ENCODE measurements at places on chromosomes 2 and 18.

DNA sequence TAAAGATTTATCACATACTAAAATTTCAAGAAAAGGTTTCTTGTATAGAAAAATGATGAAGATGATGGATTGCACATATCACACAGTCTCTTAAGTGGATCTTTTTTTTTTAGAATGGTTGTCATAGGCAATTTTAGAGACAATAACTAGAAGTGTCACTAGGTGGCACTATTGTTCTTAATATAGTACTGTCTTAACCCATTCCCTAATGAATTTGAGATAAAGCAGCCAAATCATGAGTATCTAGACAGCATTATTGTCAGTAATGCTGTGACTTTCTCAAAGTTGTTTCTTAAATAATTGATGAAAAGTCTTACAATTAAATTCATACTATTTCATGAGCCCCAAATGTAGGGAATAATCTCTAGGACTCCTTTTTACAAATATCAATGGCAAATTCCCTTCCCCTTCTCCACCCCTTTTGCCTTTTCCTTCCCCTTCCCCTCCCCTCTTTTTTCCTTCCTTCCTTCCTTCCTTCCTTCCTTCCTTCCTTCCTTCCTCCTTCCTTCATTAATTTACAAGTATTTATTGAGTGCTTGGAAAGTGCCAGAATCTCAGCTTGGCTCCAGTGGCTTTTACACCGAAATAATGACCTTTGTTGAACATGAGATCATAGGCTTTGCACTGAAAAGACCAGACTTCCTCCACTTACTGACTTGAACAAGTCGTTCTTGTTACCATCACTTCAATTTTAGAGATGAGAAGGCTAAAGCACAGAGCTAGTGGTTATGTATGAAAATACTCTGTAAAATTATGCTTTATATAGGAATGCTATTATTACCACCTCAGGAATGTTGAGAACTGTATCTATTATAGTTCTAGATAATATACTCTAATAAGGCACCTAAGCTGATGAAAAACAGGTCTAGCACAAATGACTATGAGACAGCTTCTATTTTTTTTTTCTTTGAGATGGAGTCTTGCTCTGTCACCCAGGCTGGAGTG is 19.8 kb downstream of the MYL12B start:
- no peaks in the 10 kb centered on the region for H3K27me3 ChIP-seq
- H3K4me3 ChIP-seq, result no peak overlapping the region
- H3K36me3 ChIP-seq, result peaks cover 17% of the 10 kb centered on the region
- H3K27ac ChIP-seq, result no peak overlapping the region
- peak; percentile 67 for DNase-seq
- peaks cover 11% of the 10 kb centered on the region for H3K4me1 ChIP-seq

DNA sequence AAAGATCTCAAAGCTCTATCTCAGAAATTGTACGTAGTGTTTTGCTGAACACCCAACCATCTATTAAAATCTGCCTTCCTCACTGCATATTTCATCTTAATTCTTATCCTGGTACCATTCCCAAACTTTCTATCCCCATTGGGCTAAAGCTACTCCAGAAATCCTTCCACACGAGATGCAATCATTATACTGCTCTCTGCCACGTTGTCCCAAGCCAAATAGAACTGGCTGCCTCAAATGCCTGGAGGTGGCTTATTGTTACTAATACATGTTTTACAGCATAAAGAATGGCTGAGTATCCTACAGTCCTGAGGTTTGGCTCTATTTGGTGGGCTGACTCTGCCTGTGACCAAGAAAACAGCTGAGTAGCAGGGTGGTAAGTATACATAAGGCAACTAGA is 306.0 kb upstream of the ACVR2A start:
- peak; percentile 43 for DNase-seq
- H3K4me1 ChIP-seq, result no peaks in the 10 kb centered on the region
- no peaks in the 10 kb centered on the region for H3K36me3 ChIP-seq

DNA sequence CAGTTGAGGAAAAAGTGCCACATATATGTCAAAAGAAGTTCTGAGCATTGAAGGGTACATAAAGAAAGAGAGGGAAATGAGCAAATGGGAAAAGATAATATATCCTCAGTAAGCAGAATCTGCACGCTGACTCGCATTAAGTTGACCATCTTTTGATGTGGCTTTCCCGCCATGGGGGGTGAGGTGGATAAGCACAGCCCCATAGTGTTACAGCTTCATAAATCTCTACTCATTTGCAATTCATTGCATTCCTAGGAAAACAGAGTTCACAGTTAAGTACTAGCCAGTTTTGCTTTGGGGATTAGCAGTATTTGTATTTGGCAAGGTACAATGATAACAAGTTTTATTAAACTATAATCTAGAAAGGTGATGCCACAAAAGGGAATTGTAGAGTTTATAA is 814.2 kb downstream of the LRP1B start:
- no peaks in the 10 kb centered on the region for H3K27me3 ChIP-seq
- DNase-seq, result no peak
- no peaks in the 10 kb centered on the region for H3K36me3 ChIP-seq
- no peak overlapping the region for H3K4me3 ChIP-seq

- H3K36me3 ChIP-seq, result no peaks in the 10 kb centered on the region
- H3K4me3 ChIP-seq, result no peak overlapping the region
- DNase-seq, result no peak
These were observed 73.4 kb downstream of the NRXN1 start for GRCh38 chr2:50958504-50958903.

GRCh38 chr2:84459944-84460429 is 907 bp upstream of the SUCLG1 start:
- H3K27ac ChIP-seq, result peak overlapping the region; percentile 90
- no peak for DNase-seq
- H3K4me1 ChIP-seq, result peaks cover 5% of the 10 kb centered on the region
- H3K36me3 ChIP-seq, result no peaks in the 10 kb centered on the region
- H3K4me3 ChIP-seq, result peak overlapping the region; percentile 85
- H3K27me3 ChIP-seq, result no peaks in the 10 kb centered on the region

DNA sequence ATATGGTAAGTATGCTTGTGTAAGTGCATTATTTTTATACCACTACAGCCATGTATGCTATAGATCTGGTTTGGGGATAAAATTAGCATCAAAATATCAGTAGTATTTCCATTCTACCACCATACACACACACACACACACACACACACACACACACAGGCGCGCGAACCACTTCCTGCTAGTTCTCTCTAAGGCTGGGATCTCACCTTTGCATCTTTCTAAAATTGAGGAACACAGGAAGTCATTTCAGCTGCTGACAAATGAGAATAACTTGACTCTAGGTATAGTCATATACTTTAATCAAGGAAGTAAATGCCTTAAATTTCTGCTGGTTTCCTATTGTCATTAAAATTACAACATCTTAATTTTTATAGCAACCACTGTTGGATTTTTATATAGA is 72.5 kb downstream of the RBM43 start:
- H3K4me1 ChIP-seq, result no peaks in the 10 kb centered on the region
- no peak for DNase-seq
- H3K36me3 ChIP-seq, result no peaks in the 10 kb centered on the region
- H3K27me3 ChIP-seq, result no peaks in the 10 kb centered on the region

- DNase-seq, result peak; percentile 65
- no peaks in the 10 kb centered on the region for H3K36me3 ChIP-seq
- H3K4me1 ChIP-seq, result peaks cover 5% of the 10 kb centered on the region
- no peak overlapping the region for H3K4me3 ChIP-seq
- no peaks in the 10 kb centered on the region for H3K27me3 ChIP-seq
These were observed 734.2 kb upstream of the CHAC2 start for GRCh38 chr2:53033411-53033810.

- H3K36me3 ChIP-seq, result no peaks in the 10 kb centered on the region
- no peak overlapping the region for H3K27ac ChIP-seq
- H3K4me3 ChIP-seq, result no peak overlapping the region
- no peaks in the 10 kb centered on the region for H3K27me3 ChIP-seq
These were observed 123.2 kb upstream of the FZD5 start for GRCh38 chr2:207892716-207893402.

GRCh38 chr2:60354713-60355112 is 198.7 kb downstream of the BCL11A start:
- H3K36me3 ChIP-seq, result no peaks in the 10 kb centered on the region
- no peak for DNase-seq
- H3K27me3 ChIP-seq, result no peaks in the 10 kb centered on the region
- H3K4me1 ChIP-seq, result no peaks in the 10 kb centered on the region

- no peak overlapping the region for H3K27ac ChIP-seq
- no peak overlapping the region for H3K4me3 ChIP-seq
- DNase-seq, result peak; percentile 68
- H3K4me1 ChIP-seq, result no peaks in the 10 kb centered on the region
- no peaks in the 10 kb centered on the region for H3K36me3 ChIP-seq
- no peaks in the 10 kb centered on the region for H3K27me3 ChIP-seq
These were observed 102.9 kb downstream of the DHRS9 start for GRCh38 chr2:169172151-169172735.

- peaks cover 5% of the 10 kb centered on the region for H3K4me1 ChIP-seq
- no peak for DNase-seq
- H3K4me3 ChIP-seq, result no peak overlapping the region
- no peaks in the 10 kb centered on the region for H3K27me3 ChIP-seq
- no peaks in the 10 kb centered on the region for H3K36me3 ChIP-seq
These were observed 389.5 kb upstream of the TNP1 start for GRCh38 chr2:217249121-217250012.

DNA sequence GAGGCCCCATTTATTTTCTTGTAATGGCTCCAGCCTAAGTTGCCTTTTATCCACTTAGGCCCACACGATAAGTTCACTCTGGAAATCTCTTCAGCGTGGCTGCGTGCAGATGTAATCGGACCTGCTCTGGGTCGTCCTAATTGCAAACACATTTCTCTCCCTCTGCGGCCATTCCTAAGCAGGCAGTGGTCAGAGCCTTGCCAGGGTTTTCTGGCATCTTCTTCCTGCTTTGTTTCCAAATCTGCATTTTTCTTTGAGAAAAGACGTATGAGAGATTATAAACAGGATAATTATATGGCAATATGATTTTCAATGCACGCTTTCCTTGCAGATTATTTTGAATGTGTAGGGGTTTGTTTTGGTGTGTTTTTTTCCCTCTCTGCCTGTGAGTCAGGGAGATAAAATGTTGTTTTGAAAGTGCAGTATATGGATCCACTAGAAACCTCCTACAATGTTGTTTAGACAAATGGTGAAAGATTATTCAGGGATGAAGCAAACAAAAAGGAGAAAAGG is 239.4 kb upstream of the TANK start:
- no peak overlapping the region for H3K27ac ChIP-seq
- H3K4me1 ChIP-seq, result peaks cover 4% of the 10 kb centered on the region
- H3K4me3 ChIP-seq, result no peak overlapping the region
- H3K36me3 ChIP-seq, result no peaks in the 10 kb centered on the region

GRCh38 chr2:17792515-17792914 is 23.7 kb upstream of the MSGN1 start:
- no peaks in the 10 kb centered on the region for H3K36me3 ChIP-seq
- no peak overlapping the region for H3K27ac ChIP-seq
- peak; percentile 18 for DNase-seq
- no peaks in the 10 kb centered on the region for H3K4me1 ChIP-seq
- no peak overlapping the region for H3K4me3 ChIP-seq

DNA sequence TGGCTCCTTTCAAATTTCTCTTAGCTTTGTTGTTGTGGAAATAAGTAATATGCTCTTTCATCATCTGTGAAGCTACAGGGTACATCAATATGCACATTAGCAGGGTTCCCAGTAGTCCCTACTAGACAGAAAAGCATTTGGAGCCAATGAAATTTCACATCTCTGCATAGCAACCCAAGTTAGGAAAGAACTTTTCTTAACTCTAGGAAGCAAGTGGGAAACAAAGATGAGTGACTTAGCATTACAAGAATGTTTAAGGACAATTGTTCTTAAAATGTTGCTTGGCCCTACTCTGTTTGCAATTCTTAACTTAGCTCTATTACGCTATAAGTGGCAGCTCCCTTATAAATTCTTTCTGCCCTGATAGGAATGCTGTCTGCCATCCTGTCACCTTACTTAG is 39.6 kb downstream of the ZEB2 start:
- H3K27ac ChIP-seq, result no peak overlapping the region
- H3K4me1 ChIP-seq, result peaks cover 29% of the 10 kb centered on the region
- peak; percentile 59 for DNase-seq
- no peaks in the 10 kb centered on the region for H3K36me3 ChIP-seq

- no peak overlapping the region for H3K27ac ChIP-seq
- H3K27me3 ChIP-seq, result no peaks in the 10 kb centered on the region
- H3K4me3 ChIP-seq, result no peak overlapping the region
These were observed 145.3 kb upstream of the ITGA4 start for GRCh38 chr2:181311837-181312236.

DNA sequence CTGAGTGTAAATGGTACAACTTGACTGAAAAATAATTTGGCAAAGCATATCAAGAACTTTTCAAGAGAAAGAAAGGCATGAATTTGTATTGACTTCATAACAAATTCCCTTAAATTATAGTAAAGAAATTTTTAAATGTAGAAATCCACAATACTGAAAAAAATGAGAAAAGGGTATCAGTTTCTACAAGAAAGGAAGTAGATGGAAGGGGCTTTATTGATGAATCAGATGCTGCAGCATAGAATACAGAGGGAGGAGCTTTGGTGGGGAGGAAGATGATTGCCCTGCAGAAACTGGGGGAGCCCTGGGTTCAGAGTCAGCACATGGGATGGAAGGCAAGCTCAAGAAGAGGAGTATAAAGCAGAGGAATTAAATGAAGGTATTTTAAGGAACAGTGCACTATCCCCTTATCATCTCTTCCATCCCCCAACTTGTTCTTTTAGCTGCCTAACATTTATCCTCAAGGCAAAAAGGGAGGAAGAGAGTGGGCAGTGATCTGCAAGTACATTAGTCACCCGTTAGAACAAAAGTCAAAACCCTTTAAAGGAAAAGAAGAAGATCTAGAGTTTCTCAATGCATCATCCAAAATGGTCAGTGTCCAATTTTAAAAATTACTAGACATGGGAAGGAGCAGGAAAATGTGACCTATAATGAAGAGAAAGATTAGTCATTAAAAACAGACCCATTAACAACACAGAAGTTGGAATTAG is 77.7 kb downstream of the KCTD18 start:
- H3K27me3 ChIP-seq, result no peaks in the 10 kb centered on the region
- H3K4me1 ChIP-seq, result peaks cover 2% of the 10 kb centered on the region
- H3K36me3 ChIP-seq, result no peaks in the 10 kb centered on the region
- H3K4me3 ChIP-seq, result no peak overlapping the region
- H3K27ac ChIP-seq, result no peak overlapping the region

DNA sequence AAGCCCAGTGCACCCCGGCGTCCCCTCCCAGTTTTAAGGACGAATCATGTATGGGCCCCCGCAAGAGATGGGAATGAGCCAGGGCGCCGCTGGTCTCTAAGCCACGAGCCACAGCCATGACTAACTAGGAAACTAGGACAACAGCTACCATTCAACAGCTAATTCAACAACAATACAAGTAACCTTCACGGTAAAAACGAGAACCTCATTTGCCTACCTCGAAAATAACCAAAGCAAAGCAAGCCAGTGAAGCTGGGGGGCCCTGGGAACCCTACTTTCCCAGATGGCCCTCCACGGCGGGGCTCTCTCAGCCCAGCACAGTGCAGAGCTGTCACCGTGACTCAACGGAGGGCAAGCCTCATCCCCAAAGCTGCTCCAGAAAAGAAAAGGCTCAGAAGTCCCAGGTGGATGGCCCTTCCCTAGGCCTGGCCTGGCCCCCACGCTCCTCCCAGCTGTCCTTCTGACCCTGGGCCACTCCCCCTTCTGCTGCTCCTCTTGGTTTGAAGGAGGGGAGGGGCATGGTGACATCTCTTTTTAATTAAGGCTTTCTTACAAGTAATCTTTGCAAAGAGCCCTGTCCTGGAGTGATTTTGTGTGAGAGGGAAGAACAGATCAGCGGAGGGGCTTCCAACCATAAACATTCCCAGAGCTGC is 126.3 kb downstream of the HDAC4 start:
- peaks cover 32% of the 10 kb centered on the region for H3K4me1 ChIP-seq
- no peaks in the 10 kb centered on the region for H3K36me3 ChIP-seq
- no peaks in the 10 kb centered on the region for H3K27me3 ChIP-seq
- peak overlapping the region; percentile 96 for H3K27ac ChIP-seq
- peak; percentile 84 for DNase-seq
